ENCODE measurements at places on chromosomes 1 and 21. TPM values are rescaled to one million over a fixed set of nuclear protein-coding genes. Genes with fewer than 3 reads are reported as not detected.

DNA sequence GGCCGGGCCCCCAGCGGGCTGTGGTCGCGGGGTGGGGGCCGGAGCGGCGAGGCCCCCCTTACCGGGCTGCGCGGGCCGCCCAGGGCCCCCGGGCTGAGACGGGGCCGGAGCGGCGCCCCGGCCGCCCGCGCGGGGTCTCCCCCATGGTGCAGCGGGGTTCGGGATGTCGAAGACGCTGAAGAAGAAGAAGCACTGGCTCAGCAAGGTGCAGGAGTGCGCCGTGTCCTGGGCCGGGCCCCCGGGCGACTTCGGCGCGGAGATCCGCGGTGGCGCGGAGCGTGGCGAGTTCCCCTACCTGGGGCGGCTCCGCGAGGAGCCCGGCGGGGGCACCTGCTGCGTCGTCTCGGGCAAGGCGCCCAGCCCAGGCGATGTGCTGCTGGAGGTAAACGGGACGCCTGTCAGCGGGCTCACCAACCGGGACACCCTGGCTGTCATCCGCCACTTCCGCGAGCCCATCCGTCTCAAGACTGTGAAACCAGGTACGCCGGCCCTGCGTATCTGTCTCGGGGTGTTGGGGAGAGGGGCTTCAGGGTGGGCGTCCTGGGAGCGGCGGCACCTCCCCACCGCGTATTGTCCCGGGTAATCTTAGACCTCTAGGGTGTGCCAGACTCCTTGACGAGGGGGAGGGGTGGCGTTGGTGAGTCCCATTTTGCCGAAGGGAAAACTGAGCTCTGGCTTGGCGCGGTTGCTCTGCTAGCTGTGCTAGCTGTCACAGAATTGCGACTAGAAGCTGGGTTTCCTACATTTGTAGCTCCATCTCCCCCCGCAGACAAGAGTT is 745 bp downstream of the MAGI3 start:
- no peak for DNase-seq

DNA sequence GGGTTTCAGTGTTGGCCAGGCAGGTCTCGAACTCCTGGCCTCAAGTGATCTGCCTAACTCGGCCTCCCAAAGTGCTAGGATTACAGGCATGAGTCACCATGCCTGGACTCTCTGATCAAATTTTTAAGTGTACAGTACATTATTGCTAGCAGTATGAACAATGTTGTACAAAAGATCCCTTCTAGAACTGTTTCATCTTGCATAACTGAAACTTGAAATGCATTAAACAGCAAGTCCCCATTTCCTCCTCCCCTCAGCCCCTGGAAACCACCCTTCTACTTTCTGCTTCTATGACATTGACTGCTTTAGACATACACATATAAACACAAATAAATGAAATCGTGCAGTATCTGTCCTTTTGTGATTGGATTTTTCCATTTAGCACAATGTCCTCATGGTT is 463.4 kb downstream of the PTPRC start:
- no peak for DNase-seq

GRCh38 chr1:57600424-57600823 is 176.6 kb upstream of the DAB1 start:
- DNase-seq: no peak

DNA sequence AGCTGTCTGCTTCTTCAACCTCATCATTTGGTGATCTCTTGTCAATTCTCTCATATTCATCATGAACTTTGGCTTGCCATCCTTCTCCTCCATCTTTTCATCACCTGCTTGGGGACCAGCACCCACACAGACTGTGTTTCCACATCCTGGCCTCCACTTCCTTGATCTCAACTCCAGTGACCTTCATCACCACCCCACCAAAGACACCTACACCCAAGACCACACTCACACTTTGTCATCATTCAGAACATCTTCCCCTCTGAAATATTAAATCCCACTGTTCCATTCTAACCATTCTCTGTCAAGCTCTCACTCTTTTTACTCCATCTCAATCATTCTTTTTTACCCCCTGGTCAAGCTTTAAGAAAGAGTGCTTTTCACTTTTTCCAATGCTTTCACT is 115.5 kb upstream of the VAV3 start:
- DNase-seq: no peak

The OR2T35 gene
- not detected for polyA plus RNA-seq
